Fibroblast of lung (primary cell): ENCODE measurements at places on chromosomes 1 and 21. TPM values are rescaled to one million over a fixed set of nuclear protein-coding genes. Genes with fewer than 3 reads are reported as not detected.

Gene CD53
- total RNA-seq = under 0.01 TPM in 1 of 2 replicates, not detected in the other

GRCh38 chr1:56522680-56523079 is 56.7 kb downstream of the PLPP3 start:
- DNase-seq = no peak

GRCh38 chr1:70818401-70818800 is 229.2 kb downstream of the PTGER3 start:
- no peak for DNase-seq

- DNase-seq = peak; percentile 25
Measured at GRCh38 chr1:155002464-155003226, at the start of gene ZBTB7B. Gene ZBTB7B, plus strand, starts transcription at chr1:155002802. Its CDS starts 11,859 bp downstream, at chr1:155014661.

DNA sequence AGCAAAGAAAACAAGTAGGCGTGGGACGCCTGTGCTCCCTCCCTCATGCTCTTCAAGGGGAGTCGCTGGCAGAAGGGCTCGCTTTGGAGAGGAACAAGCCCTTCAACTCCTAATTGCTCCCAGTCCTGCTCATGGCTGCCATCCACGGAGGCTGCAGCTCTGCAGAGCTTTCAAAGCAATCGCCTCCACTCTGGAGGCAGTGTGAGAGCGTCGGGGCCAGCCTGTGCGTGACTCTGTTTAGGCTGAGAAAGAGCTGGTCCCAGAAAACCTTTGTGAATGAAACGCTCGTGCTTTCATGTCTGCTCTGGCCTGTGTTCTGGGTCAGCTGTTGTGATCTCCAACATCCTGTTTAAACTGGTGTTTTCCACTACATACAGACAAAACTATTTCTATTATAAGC is 23.9 kb upstream of the RUNX1 start:
- DNase-seq = no peak

GRCh38 chr1:67634396-67634935 is 50.5 kb upstream of the GADD45A start:
- no peak for DNase-seq

Gene GPR25
- total RNA-seq = not detected in 2 replicates

DNA sequence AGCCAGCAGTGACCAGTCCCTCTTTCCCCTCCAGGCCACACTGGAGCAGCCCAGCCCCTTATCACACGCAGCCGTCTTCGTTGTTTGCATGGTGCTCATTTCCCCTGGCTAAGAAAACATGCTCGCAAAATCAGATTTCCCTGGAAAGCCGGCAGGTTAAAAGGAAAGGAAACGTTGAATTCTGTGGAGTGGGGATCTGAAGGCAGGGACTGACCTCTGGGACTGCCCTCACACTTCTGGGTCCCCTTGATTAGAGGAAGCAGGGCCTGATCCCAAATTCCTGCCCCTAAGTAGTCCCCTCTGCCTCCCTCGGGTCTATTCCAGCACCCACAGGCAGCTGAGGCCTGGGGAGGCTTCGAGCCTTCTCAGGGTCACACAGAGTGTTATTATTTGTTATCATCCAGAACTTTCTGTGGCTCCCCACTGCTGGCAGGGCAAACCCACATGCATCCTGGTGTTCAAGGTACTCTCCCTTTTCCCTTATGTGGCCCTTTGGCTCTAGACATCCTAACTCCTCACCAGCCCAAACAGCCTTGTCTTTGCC is 125.2 kb upstream of the ZBTB40 start:
- no peak for DNase-seq

- DNase-seq = no peak
Measured at GRCh38 chr1:31640964-31641363, 3.7 kb downstream of the PEF1 start.
